Colonic mucosa (tissue), 4 donors: ENCODE measurements at places on chromosomes 1 and 21. TPM values are rescaled to one million over a fixed set of nuclear protein-coding genes. Genes with fewer than 3 reads are reported as not detected.

- no peaks in the 10 kb centered on the region for H3K4me1 ChIP-seq
- no peak overlapping the region for H3K4me3 ChIP-seq
- no peaks in the 10 kb centered on the region for H3K36me3 ChIP-seq
- no peaks in the 10 kb centered on the region for H3K27me3 ChIP-seq
- no peak for DNase-seq
Measured at GRCh38 chr1:41649396-41650027, 165.0 kb upstream of the EDN2 start.

DNA sequence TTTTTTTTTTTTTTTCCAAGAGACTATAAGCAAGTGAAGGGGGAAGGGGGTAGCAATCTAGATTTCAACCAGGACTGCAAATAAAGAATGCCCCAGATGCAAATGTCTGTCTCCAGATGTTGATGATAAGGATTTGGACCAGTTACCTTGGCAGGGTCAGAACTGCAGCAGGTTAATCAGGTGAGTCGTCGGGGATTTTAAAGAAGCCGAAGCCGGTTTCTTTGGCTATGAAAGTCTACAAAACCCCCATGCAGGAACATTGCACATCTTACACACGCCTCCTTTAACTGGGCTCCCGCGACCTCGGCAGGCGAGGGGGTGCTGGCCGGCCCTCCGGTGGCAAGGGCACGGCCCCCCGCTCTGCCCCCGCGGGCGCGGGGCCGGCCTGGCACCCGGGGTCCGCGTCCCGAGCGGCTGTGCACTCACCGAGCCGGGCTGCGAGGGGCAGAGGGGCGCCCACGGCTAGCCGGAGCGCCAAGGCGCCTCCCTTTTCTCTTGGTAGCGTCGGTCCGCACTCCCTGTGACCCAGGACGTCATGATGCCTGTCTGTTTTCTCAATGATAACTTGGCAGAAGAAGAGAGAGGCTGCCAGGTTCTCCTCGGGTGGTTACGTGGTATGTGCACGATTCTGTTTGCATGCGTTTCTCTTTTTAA lies 366.3 kb upstream of the ESRRG start:
- H3K4me3 ChIP-seq, result peak overlapping the region; percentile 38
- no peaks in the 10 kb centered on the region for H3K27me3 ChIP-seq
- no peaks in the 10 kb centered on the region for H3K4me1 ChIP-seq

- no peak for DNase-seq
- H3K27me3 ChIP-seq, result no peaks in the 10 kb centered on the region
- H3K4me1 ChIP-seq, result no peaks in the 10 kb centered on the region
- no peak overlapping the region for H3K27ac ChIP-seq
Measured at GRCh38 chr1:182430263-182431068, 19.5 kb upstream of the RGSL1 start.

DNA sequence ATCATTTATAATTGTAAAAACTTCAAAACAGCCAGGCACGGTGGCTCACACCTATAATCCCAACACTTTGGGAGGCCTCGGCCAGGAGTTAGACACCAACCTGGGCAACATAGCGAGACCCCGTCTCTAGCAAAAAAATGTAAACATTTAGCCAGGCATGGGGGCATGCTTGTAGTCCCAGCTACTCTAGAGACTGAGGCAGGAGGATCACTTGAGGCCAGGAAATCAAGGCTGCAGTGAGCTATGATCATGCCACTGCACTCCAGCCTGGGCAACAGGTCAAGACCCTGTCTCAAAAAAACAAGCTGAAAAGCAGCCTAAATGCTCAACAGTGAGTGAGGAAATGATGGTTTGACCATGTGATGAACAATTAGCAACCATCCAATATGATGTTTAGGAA lies 7.3 kb downstream of the C1orf167 start:
- no peak overlapping the region for H3K4me3 ChIP-seq
- H3K27ac ChIP-seq, result no peak overlapping the region
- no peaks in the 10 kb centered on the region for H3K27me3 ChIP-seq
- no peaks in the 10 kb centered on the region for H3K4me1 ChIP-seq
- H3K36me3 ChIP-seq, result no peaks in the 10 kb centered on the region

Gene RNF115
- total RNA-seq, result 6.9 TPM

- no peaks in the 10 kb centered on the region for H3K36me3 ChIP-seq
- H3K27me3 ChIP-seq, result no peaks in the 10 kb centered on the region
- peak overlapping the region; percentile 6 for H3K27ac ChIP-seq
- no peak overlapping the region for H3K4me3 ChIP-seq
- no peaks in the 10 kb centered on the region for H3K4me1 ChIP-seq
- DNase-seq, result no peak
Measured at GRCh38 chr1:209023790-209024189, 559.7 kb upstream of the CAMK1G start.

DNA sequence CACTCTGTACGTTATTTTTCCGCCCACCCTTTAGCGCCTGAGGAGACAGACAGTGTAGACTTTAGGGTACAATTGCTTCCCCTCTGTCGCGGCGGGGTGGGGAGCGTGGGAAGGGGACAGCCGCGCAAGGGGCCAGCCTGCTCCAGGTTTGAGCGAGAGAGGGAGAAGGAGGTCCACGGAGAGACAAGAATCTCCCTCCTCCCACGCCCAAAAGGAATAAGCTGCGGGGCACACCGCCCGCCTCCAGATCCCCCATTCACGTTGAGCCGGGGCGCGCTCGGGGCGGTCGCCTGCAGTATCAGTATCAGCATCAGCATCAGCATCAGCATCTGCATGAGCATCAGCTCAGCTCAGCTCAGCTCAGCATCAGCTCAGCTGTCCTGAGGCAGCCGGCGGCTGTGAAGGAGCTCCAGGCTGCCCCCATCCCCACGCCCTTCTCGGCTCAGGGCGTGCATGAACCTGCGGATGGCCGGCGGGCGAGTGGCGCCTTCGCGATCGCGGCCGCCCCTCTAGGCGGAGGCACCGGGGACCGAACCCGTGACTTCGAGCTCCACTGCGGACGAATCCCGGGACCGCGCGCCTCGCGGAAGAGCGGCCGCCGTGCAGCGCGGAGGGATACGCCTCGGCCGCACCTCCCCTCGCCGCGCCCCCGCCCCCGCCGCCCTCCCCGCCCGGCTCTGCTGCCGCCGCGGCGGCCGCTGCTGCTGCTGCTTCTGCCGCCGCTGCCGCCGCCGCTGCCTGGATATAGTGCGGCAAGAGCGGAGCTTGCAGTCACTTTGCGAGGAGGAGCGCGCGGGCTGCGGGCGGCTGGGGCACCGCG lies at the start of gene NCAM2:
TSS of gene NCAM2 (plus strand) at position 774 of the 820 bp plus-strand sequence.
- H3K4me3 ChIP-seq, result peak within 1 kb of the TSS; percentile 38
- peaks cover 8% of the 10 kb centered on the region for H3K27me3 ChIP-seq
- H3K4me1 ChIP-seq, result no peaks in the 10 kb centered on the region

GRCh38 chr21:30444204-30444603 lies 4.1 kb downstream of the KRTAP15-1 start:
- H3K4me3 ChIP-seq, result no peak overlapping the region
- H3K4me1 ChIP-seq, result no peaks in the 10 kb centered on the region
- DNase-seq, result no peak
- no peaks in the 10 kb centered on the region for H3K27me3 ChIP-seq
- H3K27ac ChIP-seq, result no peak overlapping the region
- no peaks in the 10 kb centered on the region for H3K36me3 ChIP-seq

- H3K27ac ChIP-seq, result no peak overlapping the region
- DNase-seq, result no peak
- H3K27me3 ChIP-seq, result no peaks in the 10 kb centered on the region
- H3K4me1 ChIP-seq, result no peaks in the 10 kb centered on the region
Measured at GRCh38 chr1:118210051-118210722, 25.2 kb upstream of the SPAG17 start.

- H3K27me3 ChIP-seq, result no peaks in the 10 kb centered on the region
- H3K27ac ChIP-seq, result no peak overlapping the region
- H3K36me3 ChIP-seq, result no peaks in the 10 kb centered on the region
- DNase-seq, result no peak
- no peak overlapping the region for H3K4me3 ChIP-seq
- no peaks in the 10 kb centered on the region for H3K4me1 ChIP-seq
Measured at GRCh38 chr1:186849271-186849671, 20.5 kb downstream of the PLA2G4A start.

Gene FNDC10
- total RNA-seq, result 4.2 TPM

- no peak overlapping the region for H3K27ac ChIP-seq
- H3K4me3 ChIP-seq, result no peak overlapping the region
- H3K36me3 ChIP-seq, result peaks cover 43% of the 10 kb centered on the region
- H3K27me3 ChIP-seq, result no peaks in the 10 kb centered on the region
- H3K4me1 ChIP-seq, result peaks cover 13% of the 10 kb centered on the region
Measured at GRCh38 chr1:39567302-39567701, 9.3 kb downstream of the PABPC4 start.

Gene COA7
- 14.8 TPM for total RNA-seq

Gene FAM163A
- 0.56 TPM for total RNA-seq

Gene RIPPLY3
- total RNA-seq, result not detected

GRCh38 chr21:44442266-44443125 lies 12.8 kb upstream of the LRRC3 start:
- no peak overlapping the region for H3K4me3 ChIP-seq
- H3K27me3 ChIP-seq, result no peaks in the 10 kb centered on the region
- no peak for DNase-seq
- no peak overlapping the region for H3K27ac ChIP-seq
- H3K36me3 ChIP-seq, result no peaks in the 10 kb centered on the region

DNA sequence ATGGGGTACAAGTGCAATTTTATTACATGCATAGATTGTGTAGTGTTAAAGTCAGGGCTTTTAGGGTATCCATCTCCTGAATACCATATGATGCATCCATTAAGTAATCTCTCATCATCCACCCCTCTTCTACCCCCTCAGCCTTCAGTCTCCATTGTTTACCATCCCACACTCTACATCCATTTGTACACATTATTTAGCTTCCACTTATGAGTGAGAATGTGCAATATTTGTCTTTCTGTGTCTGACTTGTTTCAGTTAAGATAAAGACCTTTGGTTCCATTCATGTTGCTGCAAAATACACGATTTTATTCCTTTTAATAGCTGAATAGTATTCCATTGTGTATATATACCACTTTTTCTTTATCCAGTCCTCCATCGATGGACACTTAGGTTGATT lies 222.5 kb upstream of the USP24 start:
- H3K36me3 ChIP-seq, result no peaks in the 10 kb centered on the region
- H3K4me1 ChIP-seq, result no peaks in the 10 kb centered on the region
- no peak overlapping the region for H3K27ac ChIP-seq
- no peaks in the 10 kb centered on the region for H3K27me3 ChIP-seq

GRCh38 chr1:94693029-94693428 lies 127.1 kb upstream of the SLC44A3 start:
- no peaks in the 10 kb centered on the region for H3K4me1 ChIP-seq
- no peaks in the 10 kb centered on the region for H3K36me3 ChIP-seq
- DNase-seq, result no peak
- no peak overlapping the region for H3K4me3 ChIP-seq
- H3K27ac ChIP-seq, result no peak overlapping the region

DNA sequence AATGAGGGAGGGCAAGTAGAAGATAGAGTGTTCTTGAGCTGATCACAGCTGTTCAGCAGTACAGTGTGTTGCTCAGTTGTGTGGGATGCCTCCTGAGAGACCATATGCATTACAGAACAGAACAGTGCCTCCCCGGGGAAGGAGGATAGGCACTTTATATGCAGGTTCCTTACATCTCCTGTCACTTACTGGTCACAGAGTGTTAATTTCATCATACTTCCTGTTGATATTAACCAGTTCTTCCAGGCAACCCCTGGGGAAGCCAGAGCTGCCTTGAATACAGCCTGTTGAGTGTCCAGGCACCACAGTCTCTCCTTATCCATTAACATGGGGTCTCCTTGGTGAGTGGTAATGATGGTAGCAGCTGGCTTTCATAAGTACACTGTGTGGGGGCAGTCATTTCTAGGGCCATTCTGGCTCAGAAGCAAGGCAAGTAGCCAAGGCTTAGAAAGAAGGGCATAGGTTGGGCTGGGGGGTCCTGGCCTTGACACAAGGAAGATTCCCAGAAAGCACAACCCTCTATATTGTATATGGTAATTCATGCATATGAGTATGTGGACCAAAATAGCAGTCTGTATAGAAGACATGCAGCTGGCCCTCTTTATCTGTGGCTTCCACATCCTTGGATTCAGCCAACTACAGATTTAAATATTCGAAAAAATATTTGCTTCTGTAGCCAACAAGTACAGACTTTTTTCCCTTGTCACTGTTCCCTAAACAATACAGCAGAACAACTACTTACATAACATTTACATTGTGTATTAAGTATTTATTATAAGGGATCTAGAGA lies 142.4 kb downstream of the ZP4 start:
- H3K4me3 ChIP-seq, result no peak overlapping the region
- H3K27me3 ChIP-seq, result no peaks in the 10 kb centered on the region
- no peak for DNase-seq
- no peaks in the 10 kb centered on the region for H3K36me3 ChIP-seq
- no peaks in the 10 kb centered on the region for H3K4me1 ChIP-seq

DNA sequence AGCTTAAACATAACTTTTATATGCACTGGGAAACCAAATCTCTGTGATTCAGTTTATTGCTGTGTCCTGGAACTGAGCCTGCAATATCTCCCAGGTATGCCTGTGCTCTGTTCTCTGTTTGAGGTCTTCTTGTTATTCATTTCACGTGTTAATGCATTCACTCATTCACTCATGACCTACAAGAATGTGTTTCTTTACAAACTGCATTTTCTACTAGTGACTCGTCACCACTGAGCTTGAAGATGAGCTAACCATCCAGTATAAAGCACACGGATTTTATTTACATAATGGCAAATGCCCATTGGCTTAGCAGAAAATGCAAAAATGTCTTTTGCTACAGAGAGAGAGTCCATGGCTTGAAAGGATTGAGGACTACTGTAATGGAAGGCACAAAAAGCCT lies 75.0 kb upstream of the DUSP10 start:
- H3K27ac ChIP-seq, result no peak overlapping the region
- H3K4me1 ChIP-seq, result no peaks in the 10 kb centered on the region
- no peak for DNase-seq
- no peaks in the 10 kb centered on the region for H3K36me3 ChIP-seq
- H3K27me3 ChIP-seq, result no peaks in the 10 kb centered on the region
- no peak overlapping the region for H3K4me3 ChIP-seq

DNA sequence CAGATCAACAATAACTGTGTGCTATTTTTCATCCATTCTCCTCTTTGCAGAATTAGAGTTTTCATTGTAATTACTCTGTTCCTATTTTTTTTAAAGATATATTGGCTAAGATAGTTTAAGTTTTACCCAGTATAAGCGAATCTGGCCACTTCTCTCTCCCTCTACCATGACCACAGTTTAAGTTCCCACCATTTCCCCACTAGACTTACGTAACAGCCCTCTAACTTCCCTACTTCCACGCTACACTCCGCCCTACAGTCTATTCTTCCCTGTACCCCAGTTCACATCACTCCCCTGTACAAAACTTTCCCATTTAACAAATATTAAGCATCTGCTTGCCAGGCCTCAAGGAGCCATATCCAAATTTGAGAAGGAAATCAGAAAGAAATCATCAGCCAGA lies 16.5 kb downstream of the CTSK start:
- H3K36me3 ChIP-seq, result no peaks in the 10 kb centered on the region
- no peak overlapping the region for H3K4me3 ChIP-seq
- no peaks in the 10 kb centered on the region for H3K27me3 ChIP-seq
- no peak for DNase-seq

Gene TEKT2
- total RNA-seq, result not detected

Gene SPEN
- total RNA-seq, result 40.9 TPM

GRCh38 chr1:175841738-175842187 lies 98.4 kb upstream of the TNR start:
- DNase-seq, result no peak
- H3K36me3 ChIP-seq, result no peaks in the 10 kb centered on the region
- no peak overlapping the region for H3K4me3 ChIP-seq
- no peak overlapping the region for H3K27ac ChIP-seq
- no peaks in the 10 kb centered on the region for H3K4me1 ChIP-seq
- no peaks in the 10 kb centered on the region for H3K27me3 ChIP-seq

GRCh38 chr1:19057784-19058475 lies 101.5 kb upstream of the IFFO2 start:
- DNase-seq, result no peak
- H3K4me3 ChIP-seq, result no peak overlapping the region
- H3K36me3 ChIP-seq, result no peaks in the 10 kb centered on the region
- H3K27ac ChIP-seq, result no peak overlapping the region
